ENCODE measurements at places on chromosomes 7 and 10. TPM values are rescaled to one million over a fixed set of nuclear protein-coding genes. Genes with fewer than 3 reads are reported as not detected.

DNA sequence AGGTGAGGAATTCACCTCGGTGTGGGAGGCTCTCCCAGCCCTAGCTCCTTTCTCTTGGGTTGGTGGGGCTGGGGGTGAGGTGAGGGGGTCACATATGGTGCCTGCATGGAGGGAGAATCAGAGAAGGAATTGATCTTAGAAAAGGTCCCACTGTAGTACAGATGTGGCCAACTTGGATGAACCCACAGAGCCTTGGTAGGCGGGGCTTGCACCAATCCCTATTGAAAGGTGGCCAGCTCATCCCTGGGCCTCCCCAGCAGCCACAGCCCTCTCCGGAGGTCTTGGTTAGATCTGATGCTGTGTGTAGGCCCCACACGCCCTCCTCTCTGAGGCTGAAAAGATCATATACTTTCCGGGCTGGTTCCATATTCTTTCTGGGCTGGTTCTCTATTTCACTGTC lies 19.0 kb downstream of the HKDC1 start:
- DNase-seq = no peak

Gene CYP3A7
- not detected for total RNA-seq

GRCh38 chr7:138935465-138936011 lies 45.7 kb downstream of the KIAA1549 start:
- DNase-seq = no peak

DNA sequence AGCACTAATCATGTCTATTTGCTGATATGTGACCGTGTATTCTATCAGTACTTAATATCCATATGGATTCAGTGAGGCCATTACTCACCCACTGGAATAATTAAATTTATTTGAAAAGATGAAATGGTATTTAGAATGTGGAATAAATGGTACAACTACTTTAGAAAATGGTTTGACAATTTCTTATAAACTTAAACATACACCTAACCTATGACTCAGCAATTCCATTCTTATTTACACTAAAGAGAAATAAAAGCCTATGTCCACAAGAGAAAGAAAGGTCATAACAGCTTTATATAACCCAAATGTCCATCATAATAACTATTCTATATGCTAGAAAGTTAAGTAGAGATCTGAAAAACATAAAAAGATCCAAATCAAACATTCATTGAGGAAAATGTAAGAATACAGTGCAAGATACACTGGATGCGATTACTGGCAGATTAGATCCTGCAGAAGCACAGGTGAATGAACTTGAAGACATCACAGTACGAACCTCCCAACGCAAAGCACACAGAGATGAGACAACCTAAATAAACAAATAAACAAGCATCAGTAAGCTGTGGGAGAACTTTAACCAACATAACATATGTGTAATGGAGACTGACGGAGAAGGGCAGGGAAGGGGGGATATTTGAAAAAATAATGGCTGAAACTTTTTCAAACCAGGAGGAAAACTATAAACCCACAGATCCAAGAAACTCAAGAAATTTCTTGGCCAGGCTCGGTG lies 51.9 kb downstream of the TNS3 start:
- DNase-seq = no peak

- DNase-seq = no peak
These were observed 215.4 kb downstream of the COBL start for GRCh38 chr7:51101111-51101757.

DNA sequence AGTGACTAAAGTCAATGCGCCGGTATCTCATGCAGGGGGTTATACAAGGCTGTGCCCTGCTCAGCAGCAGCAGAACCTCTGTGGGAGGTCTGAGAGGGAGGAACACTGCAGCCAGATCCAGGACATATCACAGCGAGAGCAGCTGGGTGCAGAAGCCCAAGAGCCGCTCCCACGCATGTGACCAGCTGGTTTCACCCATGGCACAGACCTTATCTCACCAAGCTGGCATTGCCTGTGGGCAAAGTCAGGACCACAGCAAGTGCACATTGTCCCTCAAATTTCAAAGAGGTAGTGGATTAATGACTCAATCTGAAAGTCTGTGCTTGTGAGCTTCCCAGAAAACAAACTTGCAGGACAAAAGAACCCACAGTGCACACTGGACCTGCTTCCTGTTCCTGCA lies 31.6 kb upstream of the AKR1C1 start:
- no peak for DNase-seq

DNA sequence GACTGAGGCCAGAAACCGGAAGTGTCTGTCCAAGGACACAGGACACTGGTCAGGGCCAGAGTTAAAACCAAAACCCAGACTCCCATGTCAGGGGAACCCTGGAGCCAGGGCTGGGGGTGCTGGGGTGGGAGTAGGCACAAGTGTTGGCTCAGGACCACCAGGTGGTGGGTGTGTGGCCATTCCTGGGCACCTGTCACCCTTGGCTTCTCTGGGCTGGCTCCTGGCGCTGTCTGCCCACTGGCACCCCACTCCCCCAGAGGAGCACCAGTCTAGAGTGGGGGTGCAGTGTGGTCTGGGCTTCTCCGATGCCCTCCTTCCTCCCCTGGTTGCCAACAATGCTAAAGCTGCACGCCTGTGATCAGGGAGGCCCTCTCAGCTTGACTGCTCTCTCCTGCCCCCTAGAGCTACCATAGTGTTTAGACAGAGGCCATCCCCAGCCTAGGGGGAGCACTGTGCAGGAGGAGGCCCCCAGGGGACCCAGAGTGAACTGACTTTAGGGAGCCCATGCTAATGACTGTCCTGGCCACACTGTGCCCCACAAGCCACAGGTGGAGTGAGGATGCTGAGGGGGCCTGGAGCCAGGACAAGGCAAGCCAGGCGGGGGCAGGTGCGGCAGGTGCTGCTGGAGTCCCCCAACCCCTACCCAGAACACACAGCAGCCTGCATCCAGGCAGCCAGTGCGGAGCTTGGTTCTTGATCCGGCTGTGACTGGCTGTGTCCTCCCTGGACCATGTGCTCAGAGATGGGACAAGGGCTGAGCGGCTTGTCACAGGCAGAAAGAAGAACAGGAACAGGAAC lies 11.0 kb downstream of the RASGEF1A start:
- no peak for DNase-seq

DNA sequence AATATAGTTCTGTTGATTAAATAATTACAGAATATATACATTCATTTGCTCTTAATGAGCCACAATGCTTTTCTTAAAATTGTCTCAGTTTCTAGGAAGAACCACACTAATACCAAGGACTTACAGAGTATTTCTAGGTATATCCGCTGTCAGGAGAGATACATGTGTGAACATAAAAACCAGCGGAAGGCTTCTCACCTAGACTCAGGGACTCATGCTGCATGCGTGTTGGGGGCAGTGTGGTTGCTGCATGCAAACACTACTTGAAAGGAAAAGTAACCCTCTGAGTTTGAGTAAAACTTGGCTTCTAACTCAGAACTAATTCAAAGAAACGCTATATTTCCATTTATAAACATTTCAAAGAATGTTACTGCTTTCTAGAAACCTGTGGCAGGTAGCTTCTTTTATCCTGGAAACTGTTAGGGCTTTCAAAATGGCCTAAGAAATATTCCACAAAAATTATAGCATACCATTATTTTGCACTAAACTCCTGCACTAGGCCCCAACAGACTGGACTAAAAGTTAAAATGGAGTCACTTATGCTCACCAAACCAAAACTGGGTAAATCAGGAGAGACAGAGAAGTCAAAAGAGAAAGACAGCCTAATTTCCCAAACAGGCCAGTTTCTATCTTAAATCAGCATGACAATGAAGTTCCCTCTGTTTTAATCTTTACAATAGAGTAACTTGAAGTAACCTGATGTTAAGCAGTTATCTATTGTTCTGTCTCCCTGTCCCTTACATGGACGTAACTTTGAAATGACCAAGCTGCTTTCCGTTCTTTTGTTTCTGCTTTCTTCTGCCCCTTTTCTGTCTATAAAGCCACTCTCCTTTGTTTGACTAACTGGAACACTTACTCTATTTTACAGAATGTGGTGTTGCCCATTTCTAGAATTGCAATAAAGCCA lies 95.2 kb upstream of the FAM133B start:
- no peak for DNase-seq

Gene ABCF2
- 30.5 TPM for total RNA-seq

- DNase-seq = no peak
These were observed 157.1 kb upstream of the SHH start for GRCh38 chr7:155969192-155969929.

Gene HGF
- total RNA-seq = 2.3 TPM

Gene PPP1R9A
- 27.6 TPM for total RNA-seq

Gene NPFFR1
- not detected for total RNA-seq

Gene MYH16
- total RNA-seq = not detected

DNA sequence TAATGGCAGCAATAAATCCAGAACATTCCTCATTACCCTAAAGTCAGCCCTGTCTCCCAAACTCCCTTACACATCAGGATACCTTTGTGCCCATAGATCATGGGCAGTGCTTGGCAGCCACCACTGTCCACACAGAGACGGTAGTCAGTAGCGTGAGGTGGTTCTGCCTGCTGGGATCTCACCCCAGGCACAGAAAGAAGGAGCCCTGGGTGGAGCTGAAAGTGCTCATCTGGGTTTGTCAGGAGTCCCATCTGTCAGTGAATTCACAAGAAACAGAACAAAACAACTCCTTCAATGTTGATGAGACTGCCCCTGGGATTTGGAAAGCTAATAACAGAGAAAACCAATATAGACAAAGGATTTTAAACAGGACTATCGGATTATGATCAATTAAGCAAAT lies 90.2 kb upstream of the PRSS58 start:
- DNase-seq = no peak

GRCh38 chr10:71512761-71513539 lies 116.2 kb downstream of the CDH23 start:
- DNase-seq = no peak

Gene NFKB2
- 11.0 TPM for total RNA-seq

GRCh38 chr10:100928039-100928438 lies 15.3 kb downstream of the SLF2 start:
- DNase-seq = no peak

Gene DLG5
- 8.9 TPM for total RNA-seq

Gene PLEKHS1
- total RNA-seq = not detected

Gene SEMA3D
- total RNA-seq = 1.8 TPM

Gene TET1
- total RNA-seq = 2.2 TPM

Gene HTR7
- 0.22 TPM for total RNA-seq

DNA sequence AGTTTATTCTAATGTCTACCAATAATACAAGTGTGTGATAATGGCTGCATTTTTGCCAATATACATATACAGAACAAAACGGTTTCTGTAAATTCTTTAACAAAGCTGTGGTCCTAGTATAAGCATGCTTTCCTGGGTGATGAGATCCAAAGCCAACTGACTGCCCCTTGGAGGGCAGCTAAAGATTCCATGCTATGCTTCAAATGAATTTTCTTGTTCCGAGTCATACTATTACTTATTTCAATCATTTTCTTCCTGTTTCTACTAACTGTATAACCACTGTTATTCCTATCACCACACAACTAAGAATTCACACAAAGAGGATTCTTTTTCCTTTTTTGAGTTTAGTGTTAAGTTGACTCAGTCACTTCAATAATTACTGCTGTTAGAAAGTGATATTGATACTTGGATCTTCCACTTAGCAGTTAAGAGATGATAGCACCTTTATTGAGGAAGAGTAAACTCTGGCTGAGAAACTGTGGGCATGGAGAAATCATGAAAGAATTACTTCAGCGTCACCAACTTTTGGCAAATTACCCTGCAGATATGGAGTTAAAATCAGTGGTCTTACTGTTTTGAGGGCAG lies 197.5 kb downstream of the ARL4A start:
- no peak for DNase-seq

GRCh38 chr10:50395271-50395670 lies 144.0 kb upstream of the ASAH2 start:
- DNase-seq = no peak

GRCh38 chr10:62761115-62761514 lies 43.4 kb upstream of the ADO start:
- DNase-seq = no peak

DNA sequence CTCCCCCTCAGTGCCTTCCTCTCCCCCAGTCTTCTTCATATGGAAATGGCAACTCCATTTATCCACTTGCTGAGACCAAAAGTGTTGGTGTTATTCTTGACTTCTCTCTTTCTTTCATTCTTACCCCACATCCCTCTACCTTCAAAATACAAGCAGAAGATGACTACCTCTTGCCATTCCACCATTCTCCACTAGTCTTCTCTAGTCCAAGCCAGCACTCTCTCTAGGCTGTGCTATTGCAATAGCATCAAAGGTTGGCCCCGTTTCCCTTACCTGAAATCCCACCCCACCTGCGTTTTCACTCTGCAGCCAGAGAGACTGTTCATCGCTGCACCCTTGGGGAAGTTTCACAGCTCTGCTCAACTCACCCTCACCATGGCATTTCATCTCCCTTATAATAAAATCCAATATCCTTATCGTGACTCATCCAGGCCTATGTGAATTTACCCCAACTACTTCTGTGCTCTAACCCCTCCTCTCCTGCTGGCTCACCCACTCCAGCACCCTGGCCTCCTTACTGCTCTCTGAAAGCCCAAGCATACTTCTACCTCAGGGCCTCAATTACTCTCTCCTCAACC lies 109.1 kb downstream of the LSM5 start:
- DNase-seq = no peak

- no peak for DNase-seq
These were observed 156.9 kb upstream of the PCBD1 start for GRCh38 chr10:71045204-71045809.

- DNase-seq = no peak
These were observed 27.1 kb downstream of the ACSM6 start for GRCh38 chr10:95221124-95221523.

Gene NACAD
- 3.8 TPM for total RNA-seq

DNA sequence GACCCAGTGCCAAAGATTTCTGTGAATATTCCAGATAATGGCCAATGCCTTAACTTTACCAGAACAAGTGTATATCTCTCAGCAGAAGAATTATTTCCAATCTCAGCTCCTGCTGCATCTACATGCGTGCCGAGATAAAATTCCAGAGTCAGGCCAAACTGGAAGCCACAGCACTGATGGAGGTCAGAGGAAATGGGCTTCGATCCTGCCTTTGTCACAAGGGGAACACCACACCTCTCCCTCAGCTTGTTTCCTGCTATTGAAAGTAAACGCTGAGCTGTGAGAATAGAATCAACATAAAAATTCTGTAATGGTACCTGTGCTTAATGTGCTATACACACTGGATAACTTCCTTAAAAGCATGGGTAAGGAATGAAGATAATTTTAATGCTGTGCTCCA lies 255.5 kb downstream of the NEBL start:
- DNase-seq = no peak

Gene KLF14
- total RNA-seq = 0.11 TPM

Gene NUPR2
- not detected for total RNA-seq

Gene TPST1
- total RNA-seq = 5.7 TPM

Gene HABP2
- total RNA-seq = not detected

GRCh38 chr10:126011995-126012394 lies 115.6 kb downstream of the FANK1 start:
- no peak for DNase-seq

DNA sequence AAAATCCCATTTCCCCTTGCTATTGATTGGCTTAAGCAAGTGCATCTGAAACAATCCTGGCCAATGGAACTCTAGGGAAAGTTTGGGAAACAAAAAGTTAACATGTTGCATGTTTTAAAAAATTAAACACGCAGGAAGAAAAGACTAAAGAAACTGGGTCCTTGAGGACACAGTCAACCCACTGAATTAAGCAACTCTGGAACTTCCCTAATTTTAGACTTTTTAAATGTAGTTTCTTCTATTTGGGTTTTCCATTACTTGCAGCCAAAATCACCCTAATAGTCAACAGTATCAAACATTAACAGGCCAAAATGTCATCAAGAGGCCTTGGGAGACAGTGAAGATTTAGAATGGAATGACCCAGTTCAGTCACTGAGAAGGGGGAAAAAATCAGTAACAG lies 40.6 kb downstream of the OSBPL3 start:
- DNase-seq = no peak

Gene DLD
- total RNA-seq = 342 TPM
